NCI-H1105 (cell line): ENCODE measurements at places on chromosomes 2 and 18.

DNA sequence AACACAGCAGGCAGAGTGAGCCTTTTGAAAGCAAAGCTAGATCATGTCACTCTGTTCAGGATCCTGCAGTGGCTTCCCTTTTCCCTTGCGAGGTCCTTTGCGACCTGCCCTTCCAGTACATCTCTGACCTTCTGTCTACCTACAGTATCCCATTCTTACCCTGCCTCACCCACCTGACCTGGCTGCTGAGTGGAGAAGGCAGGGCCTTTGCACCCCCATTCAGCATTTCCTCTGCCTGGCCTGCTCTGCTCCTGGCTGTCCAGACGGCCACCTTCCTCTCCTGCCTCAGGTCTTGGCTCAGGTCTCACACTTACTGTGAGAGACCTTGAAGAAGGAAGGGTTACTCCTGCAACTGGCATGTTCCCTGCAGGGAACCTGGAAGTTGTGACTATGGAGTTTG is 77.4 kb downstream of the MAPRE2 start:
- no peak for DNase-seq

DNA sequence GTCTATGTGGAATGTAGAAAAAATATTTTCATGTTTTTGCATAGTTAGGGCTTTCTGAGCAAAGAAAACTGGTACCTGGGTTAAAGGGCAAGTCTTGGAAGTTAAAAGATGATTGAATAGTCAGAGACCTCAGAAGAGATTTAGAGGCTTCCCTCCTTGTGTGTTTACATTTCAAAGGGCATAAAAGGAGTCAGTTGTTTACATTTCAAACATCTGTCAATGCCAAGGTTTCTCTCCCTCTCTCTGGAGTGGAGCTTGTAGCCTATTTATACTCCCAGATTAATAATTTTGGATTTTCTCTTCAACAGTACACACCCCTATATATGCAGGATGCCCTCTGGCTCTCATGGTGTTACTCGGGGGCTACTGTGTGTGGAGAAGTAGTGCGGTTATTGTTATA is 8.6 kb downstream of the M1AP start:
- no peak for DNase-seq

- DNase-seq = no peak
Measured at GRCh38 chr18:36446059-36446458, 148.5 kb downstream of the FHOD3 start.

DNA sequence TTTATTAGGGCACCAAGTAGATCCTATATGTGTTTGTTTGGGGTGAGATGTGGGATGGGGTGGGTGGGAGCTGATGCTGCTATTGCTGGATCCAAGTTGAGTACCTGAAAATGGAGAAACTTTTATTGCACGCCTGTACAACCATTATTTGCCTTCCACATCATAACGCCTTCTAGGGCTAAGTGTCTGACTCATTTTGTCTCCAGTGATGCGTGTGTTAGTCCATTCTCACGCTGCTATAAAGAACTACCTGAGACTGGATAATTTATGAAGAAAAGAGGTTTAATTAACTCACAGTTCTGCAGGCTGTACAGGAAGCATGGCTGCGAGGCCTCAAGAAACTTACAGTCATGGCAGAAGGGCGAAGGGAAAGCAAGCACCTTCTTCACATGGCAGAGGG is 58.2 kb downstream of the KDM3A start:
- DNase-seq = no peak

DNA sequence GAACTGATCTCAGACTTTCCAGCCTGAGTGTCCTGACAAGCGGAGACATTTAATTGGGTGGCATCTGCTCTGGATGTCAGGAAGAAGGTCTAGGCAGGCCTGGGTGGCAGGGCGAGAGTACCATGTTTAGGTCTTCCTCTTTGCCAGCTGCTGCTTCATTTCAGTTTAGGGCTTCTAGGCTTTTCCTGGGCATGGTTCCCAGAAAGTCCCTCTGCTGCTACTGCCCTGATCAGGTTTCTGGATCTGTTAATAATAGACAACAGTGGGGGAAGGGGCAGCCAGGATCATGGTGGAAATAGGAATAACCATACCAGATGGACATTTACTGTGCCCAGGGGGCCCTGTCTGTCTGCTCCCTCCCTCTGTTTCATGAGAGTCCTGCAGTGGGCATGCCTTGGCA is 2.3 kb upstream of the PLCD4 start:
- peak; percentile 16 for DNase-seq
